Stimulated activated CD4-positive, alpha-beta T cell treated with anti-CD3 and anti-CD28 coated beads, Interleukin-12 subunit alpha, Interleukin-12 subunit beta, amount 100 ng/mL, for 24 hours (primary cell): ENCODE measurements at places on chromosomes 16 and 17.

DNA sequence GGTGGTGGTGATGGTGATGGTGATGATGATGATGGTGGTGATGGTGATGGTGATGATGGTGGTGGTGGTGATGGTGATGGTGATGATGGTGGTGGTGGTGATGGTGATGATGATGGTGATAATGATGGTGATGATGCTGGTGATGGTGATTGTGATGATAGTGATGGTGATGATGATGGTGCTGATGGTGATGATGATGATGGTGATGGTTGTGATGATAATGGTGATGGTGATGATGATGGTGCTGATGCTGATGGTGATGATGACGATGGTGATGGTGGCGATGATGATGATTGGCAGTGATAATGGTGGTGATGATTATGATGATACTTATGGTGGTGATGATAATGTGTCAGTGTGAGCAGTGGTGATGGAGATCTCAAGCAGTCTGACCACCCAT lies 90.8 kb upstream of the FOXF1 start:
- no peak for DNase-seq

DNA sequence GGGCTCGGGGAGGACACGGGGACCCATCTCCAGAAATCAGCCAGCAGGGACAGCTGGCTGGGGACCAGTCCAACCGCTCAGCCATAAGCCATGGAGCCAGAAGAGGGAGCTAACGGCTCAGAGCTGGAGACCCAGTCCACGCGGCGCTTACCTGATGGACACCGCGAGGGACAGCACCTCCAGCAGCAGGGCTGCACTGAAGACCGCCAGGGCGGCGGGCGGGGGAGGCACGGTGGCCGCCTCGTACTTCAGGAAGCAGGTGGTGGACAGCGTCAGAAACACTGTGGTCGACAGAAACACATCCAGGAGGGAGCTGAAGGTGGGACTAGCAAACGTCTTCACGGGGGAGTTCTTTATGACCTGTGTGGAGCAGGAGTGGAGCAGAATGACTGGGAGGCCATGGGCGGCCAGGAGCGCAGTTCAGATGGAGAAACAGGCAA lies 102.6 kb upstream of the CREBBP start:
- DNase-seq = peak; percentile 29

GRCh38 chr17:11643851-11644250 lies 45.6 kb downstream of the DNAH9 start:
- DNase-seq = no peak

- DNase-seq = peak; percentile 31
These were observed 25.8 kb upstream of the TNFSF12 start for GRCh38 chr17:7523033-7523432.

GRCh38 chr17:76716839-76717215 lies 6.1 kb upstream of the MXRA7 start:
- DNase-seq = no peak
